Kidney tubule cell (primary cell): ENCODE measurements at places on chromosomes 7 and 10.
A peak's percentile ranks its signal among the peaks of the same experiment; 100 is the strongest.

DNA sequence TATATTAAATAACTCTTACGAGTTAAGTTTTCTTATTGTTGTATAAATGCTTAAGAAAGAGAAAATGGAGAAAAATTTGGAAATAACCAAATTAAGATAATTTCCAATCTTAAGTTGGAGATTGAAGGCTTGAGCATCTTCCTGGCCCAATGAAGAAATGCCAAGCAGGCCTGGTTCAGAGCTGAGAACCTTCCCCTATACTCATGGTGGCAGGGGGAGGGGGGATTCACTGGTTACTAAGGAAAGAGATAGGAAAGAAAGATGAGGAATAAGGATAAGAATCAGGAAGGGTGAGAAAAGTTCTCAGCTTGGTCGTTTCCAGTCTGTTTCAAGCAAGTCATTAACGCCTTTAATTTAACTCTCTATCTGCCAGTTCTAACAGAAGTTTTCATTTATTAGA lies 166.2 kb downstream of the AVL9 start:
- no peak for DNase-seq

- DNase-seq: no peak
Measured at GRCh38 chr7:29352041-29352440, 157.5 kb downstream of the CHN2 start.

DNA sequence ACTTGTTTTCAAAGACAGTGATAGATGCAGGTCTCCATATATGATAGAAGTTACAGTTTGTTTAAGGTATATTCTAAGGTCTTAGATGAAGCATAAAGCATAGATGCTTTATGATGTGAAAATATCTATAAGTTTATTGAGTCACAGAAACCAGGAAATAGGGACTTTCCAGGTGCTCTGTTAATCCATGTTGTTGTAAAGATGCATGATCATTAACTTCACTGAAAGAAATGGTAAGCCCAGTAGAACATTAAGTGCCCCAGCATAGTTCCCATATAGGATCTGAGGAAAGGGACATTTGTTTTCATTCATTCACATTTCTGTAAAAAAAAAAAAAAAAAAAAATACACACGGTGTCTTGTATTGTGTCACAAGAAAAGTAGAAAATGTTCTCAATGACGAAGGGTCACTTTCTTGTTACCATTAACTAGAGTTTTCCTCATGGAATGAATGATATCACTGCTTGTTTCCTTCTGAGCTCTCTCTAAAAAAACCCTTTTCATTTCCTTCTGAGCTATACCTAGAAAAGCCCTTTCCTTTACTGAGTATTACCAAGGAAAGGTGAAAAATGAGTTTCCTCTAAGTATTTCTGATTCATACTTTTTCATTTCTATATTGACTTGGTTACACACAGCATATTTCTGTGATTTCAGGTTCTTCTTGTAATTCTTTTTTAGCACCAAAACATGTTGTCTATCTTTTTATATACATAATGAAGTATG lies 105.2 kb downstream of the MACC1 start:
- DNase-seq: peak; percentile 28

- no peak for DNase-seq
Measured at GRCh38 chr7:44218418-44219201, 17.8 kb downstream of the YKT6 start.

DNA sequence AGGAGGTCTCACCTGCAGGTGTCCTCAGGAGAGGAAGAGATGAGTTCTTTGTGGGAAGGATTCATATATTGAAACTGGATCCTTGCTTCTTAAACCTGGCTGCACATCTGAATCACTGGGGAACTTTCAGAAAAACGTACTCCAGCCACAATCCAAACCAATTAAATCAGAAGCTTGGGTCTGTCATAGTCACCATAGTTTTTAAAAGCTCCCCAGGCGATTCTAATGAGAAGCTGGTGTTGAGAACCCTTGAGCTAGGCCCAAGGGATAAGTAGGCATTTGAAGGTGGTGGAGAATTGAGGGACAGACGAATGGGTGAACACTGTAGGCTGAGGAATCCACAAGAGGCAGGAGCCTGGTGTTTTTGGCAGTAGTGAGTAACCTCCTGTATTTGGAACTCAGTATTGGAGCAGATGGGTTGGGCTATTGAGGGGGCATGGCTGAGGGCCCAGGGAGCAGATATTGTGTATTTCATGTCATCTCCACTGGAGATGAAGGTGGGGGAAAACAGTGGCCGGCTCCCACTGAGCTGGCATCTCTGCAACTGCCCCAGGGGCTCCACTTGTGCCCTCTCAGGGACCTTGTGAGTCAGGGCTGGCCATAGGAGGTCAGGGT lies 14.5 kb downstream of the ADCYAP1R1 start:
- no peak for DNase-seq

DNA sequence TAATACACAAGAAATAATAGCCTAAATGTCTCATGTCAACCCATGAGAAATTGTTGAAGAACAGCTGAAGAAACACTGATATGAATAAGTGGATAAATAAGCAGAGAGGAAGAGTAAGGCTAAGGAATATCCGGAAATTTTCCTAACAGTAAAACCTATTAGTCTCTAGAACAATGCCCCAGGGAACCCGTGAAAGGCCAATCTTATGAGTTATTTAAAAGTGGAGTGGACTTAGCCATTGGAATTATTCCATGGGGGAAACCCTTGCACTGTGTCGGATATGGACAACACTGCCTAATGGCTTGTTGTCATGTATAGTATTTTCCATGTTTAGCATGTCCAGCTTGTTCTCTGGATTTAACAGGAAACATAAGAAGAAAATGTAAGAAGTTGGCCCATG lies 217.2 kb upstream of the PLXNA4 start:
- DNase-seq: no peak

GRCh38 chr10:101850749-101851148 lies 7.1 kb upstream of the KCNIP2 start:
- DNase-seq: no peak

DNA sequence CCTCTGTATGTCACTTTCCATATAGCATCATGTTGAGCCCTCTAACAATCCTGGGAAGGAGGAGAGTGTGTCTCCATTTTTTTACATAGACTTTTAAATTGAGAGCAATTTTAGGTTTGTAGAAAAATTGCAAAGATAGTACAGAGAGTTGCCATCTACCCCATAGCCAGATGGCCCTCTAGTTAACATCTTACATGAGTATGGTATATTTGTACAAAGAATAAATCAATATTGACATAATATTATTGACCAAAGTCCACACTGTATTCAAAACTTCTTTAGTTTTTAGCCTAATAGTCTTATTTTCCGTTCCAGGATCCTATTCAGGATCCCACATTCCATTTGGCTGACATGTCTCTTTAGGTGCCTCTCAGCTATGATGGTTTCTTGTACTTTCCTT lies 274.6 kb upstream of the PLPP4 start:
- no peak for DNase-seq

- DNase-seq: no peak
Measured at GRCh38 chr7:136326045-136326609, 349.0 kb upstream of the MTPN start.

DNA sequence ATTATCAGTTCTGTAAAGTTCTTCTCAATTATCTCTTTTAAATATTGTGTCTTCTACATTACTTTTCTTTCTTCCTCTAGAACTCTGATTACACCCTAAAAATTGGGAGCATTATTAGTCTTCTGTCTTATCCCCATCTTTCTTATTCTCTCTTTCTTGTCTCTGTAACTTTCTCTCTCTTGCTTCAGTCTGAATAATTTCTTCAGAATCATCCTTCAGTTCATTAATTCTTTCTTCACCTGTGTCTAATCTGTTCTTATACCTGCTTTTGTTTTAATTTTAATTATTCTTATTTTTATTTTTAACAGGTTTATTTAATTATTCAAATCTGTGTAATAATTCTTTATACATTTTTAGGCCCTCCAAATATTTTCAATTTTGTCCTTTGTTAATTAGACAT lies 114.3 kb downstream of the GATA3 start:
- DNase-seq: no peak

GRCh38 chr10:17021656-17022465 lies 107.8 kb downstream of the CUBN start:
- no peak for DNase-seq

DNA sequence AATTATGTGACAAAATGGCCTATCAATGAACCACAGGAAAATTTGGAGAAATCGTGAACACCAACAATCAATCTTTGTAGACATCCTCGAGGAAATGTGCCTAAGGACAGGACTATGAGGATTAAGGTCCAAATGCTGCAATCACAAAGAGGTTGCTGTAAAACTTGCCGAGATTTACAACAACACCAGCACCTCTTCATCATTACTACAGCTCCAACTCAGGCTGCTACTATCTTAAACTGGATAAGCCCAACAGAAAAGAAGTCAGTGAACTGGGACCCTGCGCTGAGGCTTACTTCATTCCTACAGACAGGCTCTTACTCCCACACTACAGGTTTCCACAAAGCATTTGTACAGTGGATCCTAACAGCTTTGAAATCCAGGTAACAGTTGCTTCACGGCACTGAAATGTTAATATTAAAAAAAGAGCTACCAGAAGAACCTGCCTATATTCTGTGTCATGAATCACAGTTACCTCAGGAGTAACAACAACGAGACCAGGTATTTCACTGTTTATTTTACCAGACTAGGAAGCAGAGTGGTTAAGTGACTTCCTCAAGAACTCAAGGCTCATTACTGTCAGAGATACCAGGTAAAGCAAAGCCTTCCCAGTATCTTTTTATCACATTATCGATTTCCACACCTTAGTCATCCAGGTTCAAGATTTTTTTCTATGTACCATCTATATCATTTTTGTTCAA lies 23.9 kb downstream of the CACUL1 start:
- DNase-seq: peak; percentile 65

DNA sequence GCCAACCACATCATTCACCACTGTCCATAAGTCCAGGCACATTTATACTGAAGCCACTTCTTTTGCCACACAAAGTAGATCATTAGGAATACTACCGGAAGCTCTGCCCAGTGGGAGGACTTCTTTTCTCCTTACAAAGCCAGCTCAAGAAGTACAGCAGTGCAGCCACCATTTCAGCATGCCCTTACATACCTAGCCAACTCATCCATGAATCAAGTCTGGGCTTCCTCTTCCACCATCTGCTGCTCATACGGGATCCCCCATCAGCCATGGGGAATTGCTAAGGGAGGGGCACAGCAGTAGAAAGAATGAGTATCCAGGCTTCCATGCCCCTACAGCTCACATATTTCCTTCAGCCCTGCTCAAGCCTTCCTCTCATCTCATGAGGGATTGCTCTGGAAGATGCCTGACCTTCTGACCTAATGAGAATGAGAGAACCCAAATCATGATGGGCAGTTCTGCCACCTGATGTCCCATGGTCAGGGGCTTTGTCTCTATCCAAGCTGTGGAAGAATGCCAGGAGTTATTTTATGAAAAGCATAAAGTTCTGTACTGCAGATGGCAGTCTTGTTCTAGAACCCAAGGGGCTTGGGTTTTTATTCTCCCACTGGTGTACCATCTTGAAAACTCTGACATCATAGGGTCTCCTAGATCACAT lies 39.5 kb downstream of the ACSM6 start:
- peak; percentile 62 for DNase-seq

DNA sequence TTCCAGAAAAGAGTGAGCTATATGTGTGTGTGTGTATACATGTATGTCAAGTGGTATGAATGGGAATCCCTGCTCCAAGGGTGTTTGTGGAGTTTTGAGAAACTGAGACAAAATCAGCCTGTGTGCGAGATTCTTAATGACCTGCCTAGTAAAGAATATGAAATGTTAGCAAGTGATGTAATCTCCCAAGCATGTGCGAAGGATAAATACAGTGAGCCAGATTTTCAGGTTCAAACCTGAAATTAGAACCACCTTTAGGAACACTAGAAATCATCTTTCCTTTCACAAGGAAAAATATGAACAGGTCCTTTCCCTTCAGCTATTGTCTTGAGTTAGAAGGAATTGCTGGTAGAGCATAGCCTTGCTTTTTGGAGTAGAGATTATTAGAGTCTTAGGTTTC lies 457.6 kb downstream of the LRMDA start:
- no peak for DNase-seq

DNA sequence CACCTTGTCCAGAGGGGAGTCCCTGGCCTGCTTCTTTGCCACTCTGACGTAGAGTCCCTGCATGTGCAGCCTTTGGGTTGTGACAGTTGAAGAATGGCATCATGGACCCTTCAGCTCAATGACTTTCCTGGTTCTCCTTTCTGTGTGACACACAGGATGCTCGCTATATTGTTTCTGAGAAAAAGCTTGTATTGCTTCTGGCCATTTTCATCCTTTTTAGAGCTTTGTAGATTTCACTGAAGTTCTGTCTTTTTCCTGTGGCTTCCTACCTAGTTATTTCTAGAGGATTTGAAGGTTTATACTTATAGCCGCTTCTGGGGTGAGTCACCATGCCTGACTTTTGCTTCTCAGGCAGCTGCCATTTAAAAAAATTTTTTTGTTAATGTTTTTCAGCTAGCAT lies 27.0 kb downstream of the SND1 start:
- no peak for DNase-seq

GRCh38 chr7:157438121-157439025 lies 101.6 kb downstream of the DNAJB6 start:
- DNase-seq: no peak

GRCh38 chr7:81769891-81770727 lies at the start of gene HGF:
Gene HGF, minus strand, starts transcription at chr7:81770047. Its CDS starts 76 bp downstream, at chr7:81769971.
- DNase-seq: no peak

- peak; percentile 48 for DNase-seq
Measured at GRCh38 chr10:62037166-62037831, 135.8 kb downstream of the ARID5B start.
